ENCODE measurements at places on chromosomes 3 and 15.

DNA sequence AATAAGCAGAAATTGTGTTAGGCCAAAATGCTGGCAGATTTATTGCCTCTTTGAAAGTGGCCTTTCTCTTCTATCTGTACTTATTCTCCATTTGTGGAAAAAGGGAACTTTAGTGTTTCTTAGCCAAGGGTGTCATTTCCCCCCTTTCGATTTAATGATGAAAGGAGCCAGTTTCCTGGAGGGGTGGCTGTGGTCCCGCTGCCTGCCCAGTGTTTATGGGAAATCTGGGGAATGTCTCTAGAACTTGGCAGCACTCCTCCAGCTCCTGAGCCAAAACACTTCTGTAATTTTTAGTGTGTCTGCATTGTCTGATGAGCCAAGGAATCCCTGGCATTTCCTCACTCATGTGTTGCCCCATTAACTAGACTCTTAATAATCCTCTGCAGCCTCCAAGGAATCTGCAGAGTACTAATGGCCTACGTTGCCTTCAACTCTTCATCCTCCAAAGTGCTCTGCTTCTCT is 448.8 kb downstream of the GRM7 start:
- DNase-seq = no peak

- DNase-seq = no peak
These were observed 106.8 kb downstream of the ARRDC4 start for GRCh38 chr15:98067339-98067738.

DNA sequence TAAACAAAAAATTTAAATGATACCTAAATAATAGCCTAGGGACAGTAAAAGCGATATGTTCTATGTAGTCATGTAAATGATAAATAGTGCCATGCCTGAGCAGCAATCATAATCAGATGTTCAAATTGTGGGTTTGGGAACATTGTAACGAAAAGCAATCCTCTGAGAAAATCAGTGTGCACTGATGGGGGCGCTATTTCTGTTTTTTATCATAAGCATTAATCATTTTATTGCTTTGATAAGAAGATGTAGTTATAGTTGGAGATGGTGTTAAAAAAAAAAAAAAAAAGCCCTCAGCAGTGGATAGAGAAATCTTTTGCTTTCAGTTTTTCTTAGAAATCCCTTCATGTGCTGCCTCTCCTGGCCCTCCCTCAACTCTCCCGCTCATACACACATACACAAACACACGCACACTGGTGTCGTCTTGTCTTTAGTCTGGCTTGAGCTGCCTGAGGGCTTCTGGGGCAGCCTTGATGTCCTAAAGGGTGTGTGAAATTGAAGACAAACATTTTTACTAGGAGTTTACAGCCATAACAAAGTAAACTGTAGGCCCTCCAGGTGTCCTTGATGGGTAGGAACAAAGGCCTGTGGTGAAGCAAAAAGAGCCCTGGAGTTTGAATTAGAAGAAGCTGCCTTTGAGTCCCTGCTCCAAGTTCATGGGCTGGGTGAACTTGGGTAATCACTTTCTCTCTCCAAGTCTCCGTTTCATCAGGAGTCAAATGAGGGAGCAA is 428.1 kb downstream of the SOX2 start:
- no peak for DNase-seq

DNA sequence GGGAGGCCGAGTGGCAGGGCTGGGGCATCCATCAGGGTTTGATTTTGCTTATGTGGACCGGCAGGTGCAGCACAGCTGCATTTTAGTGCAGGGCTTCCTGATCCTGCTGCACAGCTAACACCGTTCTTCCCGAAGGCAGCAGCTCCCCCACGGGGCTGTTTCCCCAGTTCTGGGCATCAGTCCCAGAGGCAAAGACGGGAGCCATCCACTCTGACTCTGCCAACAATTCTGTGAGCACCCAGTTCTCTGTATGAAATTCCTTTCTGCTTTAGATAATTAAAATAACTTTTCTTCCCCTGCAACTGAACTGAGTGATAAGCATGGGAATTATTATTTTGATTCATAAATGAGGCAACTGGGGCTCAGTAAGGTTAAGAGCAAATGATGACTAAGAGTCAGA is 262.9 kb upstream of the ATP10A start:
- DNase-seq = no peak

- no peak for DNase-seq
These were observed 92.4 kb upstream of the THBS1 start for GRCh38 chr15:39488516-39488915.

DNA sequence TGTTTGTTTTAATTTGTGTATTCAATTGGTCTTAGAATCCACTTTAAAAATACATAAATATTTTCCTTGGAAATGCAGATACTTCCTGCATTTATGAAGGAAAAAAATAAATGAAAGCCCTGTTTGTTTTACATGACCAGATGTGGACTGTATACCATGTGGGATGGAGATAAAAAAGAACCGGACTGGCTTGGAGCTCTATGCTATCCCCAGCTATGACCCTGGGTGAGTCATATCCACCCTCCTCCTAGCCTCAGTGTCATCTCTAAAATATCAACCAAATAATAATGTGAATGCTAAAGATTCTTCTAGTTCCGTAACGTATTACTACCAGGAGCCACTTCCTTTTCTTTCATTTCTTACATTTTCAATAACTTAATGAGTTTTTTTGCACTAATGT is 44.5 kb upstream of the PDZRN3 start:
- DNase-seq = no peak

DNA sequence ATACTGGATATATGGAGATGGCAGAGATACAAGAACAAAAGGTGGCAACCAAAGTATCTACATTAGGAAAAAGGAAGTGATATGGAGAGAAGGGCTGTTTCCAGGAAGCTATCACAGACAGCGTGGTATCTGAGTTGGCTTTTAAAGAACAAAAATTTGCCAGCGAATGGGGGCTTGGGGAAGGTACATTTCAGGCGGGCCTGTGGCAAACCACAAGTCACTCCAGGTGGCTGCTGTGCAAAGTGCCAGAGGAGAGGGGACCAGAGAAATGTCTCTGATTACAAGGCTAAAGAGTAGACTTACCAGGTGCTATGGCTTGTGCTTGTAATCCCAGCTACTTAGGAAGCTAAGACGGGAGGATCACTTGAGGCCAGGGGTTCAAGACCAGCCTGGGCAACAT is 91.1 kb downstream of the MSL2 start:
- DNase-seq = no peak

- peak; percentile 2 for DNase-seq
These were observed 47.2 kb upstream of the TEX55 start for GRCh38 chr3:119098619-119099222.

DNA sequence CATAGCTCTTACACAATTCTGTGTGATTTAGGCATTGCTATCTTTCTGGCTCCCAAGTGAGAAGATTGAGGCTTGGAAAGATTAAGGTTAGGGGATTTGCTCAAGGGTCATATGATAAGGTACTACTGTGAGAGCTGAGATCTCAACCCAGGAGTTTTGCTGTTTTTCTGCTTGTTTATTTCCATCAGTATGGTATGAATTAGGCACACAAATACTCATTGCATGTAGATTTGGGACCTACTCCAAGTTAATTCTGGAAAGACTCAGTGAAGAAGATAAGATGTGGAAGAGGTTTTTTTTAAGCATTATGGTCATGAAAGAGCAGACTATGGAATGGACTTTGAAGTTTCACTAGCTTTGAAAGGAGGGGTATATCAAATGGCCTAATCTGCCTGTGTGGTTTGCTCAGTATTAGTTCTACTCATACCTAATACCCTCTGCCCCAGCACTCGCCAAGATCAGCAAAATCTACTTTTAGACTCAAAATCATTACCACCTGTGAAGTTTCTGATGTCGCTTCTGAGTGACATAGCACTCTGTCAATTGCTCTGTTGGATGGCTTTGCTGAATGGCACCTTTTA is 12.5 kb downstream of the MBNL1 start:
- peak; percentile 70 for DNase-seq

- DNase-seq = no peak
These were observed 32.5 kb downstream of the ABHD5 start for GRCh38 chr3:43723121-43723734.
